ENCODE measurements at places on chromosomes 7 and 10. TPM values are rescaled to one million over a fixed set of nuclear protein-coding genes. Genes with fewer than 3 reads are reported as not detected.

GRCh38 chr10:93815304-93816096 is 57.8 kb downstream of the LGI1 start:
- no peak for DNase-seq
- H3K4me1 ChIP-seq, result no peaks in the 10 kb centered on the region
- no peak overlapping the region for H3K4me3 ChIP-seq

DNA sequence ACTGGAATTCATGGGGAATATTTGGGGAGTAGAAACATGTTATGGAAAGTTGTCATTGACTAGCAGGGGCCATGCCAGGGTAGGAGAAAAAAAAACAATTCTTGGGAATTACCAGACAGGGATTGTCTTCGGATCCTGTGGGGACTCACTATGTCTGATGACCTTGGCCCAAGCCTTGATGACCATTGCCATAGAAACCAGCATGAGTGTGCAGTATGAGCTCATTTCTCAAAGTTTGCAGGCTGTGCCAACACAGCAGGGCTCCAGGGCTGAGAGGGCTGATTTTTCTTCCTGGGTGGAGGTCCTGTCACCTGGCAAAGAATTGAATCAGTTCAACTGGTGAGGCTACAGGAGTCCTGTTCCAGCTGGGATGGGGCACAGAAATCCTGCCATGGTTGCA is 198.3 kb downstream of the ADRA2A start:
- no peak overlapping the region for H3K27ac ChIP-seq
- H3K4me1 ChIP-seq, result no peaks in the 10 kb centered on the region
- no peaks in the 10 kb centered on the region for H3K27me3 ChIP-seq

- no peaks in the 10 kb centered on the region for H3K27me3 ChIP-seq
- no peak overlapping the region for H3K27ac ChIP-seq
- DNase-seq, result no peak
Measured at GRCh38 chr10:79176052-79176501, 107.3 kb downstream of the ZMIZ1 start.

DNA sequence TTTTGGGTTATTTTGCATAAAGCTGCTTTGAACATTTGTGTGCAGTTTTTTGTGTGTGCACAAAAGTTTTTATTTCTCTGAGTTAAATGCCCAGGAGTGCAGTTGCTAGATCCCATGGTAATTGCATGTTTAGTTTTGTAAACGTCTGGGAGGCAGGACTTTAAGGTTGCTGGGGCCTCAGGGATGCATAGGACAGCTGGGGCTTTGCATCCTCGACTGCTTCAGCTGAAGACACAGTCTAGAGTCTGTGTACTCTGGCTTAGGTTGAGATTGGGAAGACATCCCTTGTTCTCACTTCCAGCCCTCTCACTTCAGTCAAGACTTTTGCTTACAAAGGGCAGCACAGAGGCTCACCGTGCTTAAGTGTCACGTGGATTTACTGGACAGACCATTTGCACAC is 94.5 kb upstream of the INSYN2A start:
- H3K4me3 ChIP-seq, result no peak overlapping the region
- no peak overlapping the region for H3K27ac ChIP-seq
- no peaks in the 10 kb centered on the region for H3K36me3 ChIP-seq
- H3K4me1 ChIP-seq, result no peaks in the 10 kb centered on the region
- no peak for DNase-seq

GRCh38 chr7:2614631-2615330 is 17.0 kb upstream of the TTYH3 start:
- DNase-seq, result no peak
- no peak overlapping the region for H3K27ac ChIP-seq
- peaks cover 8% of the 10 kb centered on the region for H3K27me3 ChIP-seq
- H3K4me3 ChIP-seq, result no peak overlapping the region

- peak; percentile 91 for DNase-seq
- H3K27me3 ChIP-seq, result no peaks in the 10 kb centered on the region
Measured at GRCh38 chr7:5425507-5426225, 2.0 kb upstream of the TNRC18 start.

DNA sequence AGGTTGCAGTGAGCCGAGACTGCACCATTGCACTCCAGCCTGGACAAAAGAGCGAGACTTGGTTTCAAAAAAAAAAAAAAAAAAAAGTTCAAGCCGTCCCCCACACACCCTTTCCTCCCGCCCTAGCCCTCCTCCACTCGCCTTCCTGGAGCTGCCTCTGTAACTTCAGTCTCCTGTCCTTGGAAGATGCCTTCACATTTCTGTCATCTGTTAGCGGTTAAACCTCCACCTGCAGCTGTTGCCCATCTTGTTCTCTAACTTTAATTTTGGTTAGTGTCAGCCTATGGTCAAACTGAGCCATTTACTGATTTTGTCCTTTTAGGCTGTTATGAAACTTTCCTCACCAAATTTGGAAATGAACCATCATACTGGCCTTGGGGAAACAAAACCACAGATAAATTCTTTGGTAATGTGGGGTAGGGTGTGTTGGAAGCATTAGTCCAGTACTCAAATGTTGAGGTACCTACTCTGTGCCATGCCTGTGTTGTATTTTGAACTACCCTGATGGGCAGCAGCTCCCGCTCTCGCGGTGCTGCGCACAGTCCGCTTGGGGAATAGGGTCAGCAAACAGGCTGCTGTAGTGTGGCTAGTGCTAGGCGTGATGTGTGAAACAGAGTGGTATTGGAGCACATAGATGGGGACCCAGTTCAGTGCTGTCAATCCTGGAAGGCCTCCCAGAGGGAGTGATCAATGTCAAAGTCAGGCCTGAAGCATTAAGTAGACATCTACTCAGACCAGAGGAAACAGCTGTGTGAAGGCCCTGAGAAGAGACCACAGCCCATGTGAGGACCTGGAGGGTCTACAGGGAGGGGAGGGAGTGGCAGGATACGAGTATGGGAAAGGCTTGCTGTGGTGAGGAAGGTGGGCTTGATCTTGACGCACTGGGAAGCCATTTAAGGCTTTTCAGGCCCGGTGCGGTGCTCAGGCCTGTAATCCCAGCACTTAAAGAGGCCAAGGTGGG is 26.9 kb downstream of the SFXN4 start:
- peaks cover 41% of the 10 kb centered on the region for H3K36me3 ChIP-seq
- no peak overlapping the region for H3K4me3 ChIP-seq
- DNase-seq, result no peak
- H3K27me3 ChIP-seq, result no peaks in the 10 kb centered on the region
- 0 out of 2 replicates have a peak, but pooled peaks cover under 1% of the 10 kb centered on the region for H3K4me1 ChIP-seq

- no peak overlapping the region for H3K4me3 ChIP-seq
- no peaks in the 10 kb centered on the region for H3K4me1 ChIP-seq
- no peak overlapping the region for H3K27ac ChIP-seq
- DNase-seq, result no peak
- H3K27me3 ChIP-seq, result peaks cover 21% of the 10 kb centered on the region
Measured at GRCh38 chr7:117269417-117269816, 53.4 kb downstream of the WNT2 start.

DNA sequence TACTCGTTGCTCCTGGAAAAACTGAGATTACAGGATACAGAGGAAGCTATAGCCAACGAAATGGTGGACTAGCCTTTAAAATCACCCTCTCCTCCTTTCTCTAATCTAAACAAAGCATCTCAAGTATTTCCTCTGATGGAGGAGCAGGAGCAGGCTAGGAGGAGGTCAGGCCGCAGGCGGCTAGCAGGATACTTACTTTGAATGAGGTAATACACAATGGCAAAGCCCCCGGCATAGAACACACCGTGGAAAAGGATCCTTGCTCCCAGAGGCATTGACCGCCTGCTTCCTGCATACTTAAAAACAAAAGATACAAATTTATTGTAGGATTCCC is 64.4 kb downstream of the STK17A start:
- H3K36me3 ChIP-seq, result peaks cover 84% of the 10 kb centered on the region
- no peak for DNase-seq
- H3K4me3 ChIP-seq, result no peak overlapping the region
- H3K27ac ChIP-seq, result no peak overlapping the region

GRCh38 chr7:48742079-48742798 is 182.1 kb upstream of the CDC14C start:
- H3K36me3 ChIP-seq, result no peaks in the 10 kb centered on the region
- H3K27ac ChIP-seq, result no peak overlapping the region
- no peaks in the 10 kb centered on the region for H3K27me3 ChIP-seq
- DNase-seq, result no peak
- H3K4me3 ChIP-seq, result no peak overlapping the region

GRCh38 chr7:148340438-148341280 is 249.9 kb upstream of the C7orf33 start:
- no peak overlapping the region for H3K27ac ChIP-seq
- H3K27me3 ChIP-seq, result peaks cover 41% of the 10 kb centered on the region
- DNase-seq, result no peak
- peaks cover 5% of the 10 kb centered on the region for H3K4me1 ChIP-seq

- H3K4me1 ChIP-seq, result no peaks in the 10 kb centered on the region
- DNase-seq, result no peak
- no peaks in the 10 kb centered on the region for H3K36me3 ChIP-seq
- no peaks in the 10 kb centered on the region for H3K27me3 ChIP-seq
- no peak overlapping the region for H3K4me3 ChIP-seq
- H3K27ac ChIP-seq, result no peak overlapping the region
Measured at GRCh38 chr7:28595801-28596200, 183.5 kb downstream of the CREB5 start.

DNA sequence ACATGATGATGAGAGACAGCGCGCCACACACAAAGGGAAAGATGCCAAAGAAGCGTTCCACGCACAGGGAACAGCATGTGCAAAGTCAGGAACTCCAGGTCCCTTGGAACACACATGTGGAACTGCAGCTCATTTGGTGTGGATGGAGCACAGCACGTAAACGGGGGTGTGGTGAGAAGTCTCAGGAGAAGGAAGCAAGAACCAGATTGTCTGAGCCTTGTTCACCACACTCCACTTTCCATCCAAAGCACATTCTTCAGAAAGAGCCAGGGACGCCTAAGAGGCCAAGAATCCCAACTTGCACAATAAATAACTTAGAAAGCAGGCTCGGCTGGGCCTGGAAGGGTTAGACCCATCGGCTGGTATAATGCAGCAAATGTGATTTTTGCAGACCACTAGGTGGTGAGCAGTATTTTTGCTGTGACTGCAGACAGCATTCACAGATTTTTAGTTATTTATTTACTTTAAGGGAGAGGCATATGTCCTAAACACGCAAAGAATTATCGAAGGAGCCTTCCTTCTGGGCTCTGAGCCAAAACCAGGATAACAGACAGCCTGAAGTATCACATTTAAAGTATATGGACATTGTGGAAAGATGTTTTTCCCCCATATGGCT is 27.9 kb upstream of the ASCC1 start:
- peak overlapping the region; percentile 73 for H3K27ac ChIP-seq
- peaks cover 44% of the 10 kb centered on the region for H3K4me1 ChIP-seq
- no peak overlapping the region for H3K4me3 ChIP-seq
- H3K36me3 ChIP-seq, result no peaks in the 10 kb centered on the region
- DNase-seq, result peak; percentile 82
- H3K27me3 ChIP-seq, result no peaks in the 10 kb centered on the region

DNA sequence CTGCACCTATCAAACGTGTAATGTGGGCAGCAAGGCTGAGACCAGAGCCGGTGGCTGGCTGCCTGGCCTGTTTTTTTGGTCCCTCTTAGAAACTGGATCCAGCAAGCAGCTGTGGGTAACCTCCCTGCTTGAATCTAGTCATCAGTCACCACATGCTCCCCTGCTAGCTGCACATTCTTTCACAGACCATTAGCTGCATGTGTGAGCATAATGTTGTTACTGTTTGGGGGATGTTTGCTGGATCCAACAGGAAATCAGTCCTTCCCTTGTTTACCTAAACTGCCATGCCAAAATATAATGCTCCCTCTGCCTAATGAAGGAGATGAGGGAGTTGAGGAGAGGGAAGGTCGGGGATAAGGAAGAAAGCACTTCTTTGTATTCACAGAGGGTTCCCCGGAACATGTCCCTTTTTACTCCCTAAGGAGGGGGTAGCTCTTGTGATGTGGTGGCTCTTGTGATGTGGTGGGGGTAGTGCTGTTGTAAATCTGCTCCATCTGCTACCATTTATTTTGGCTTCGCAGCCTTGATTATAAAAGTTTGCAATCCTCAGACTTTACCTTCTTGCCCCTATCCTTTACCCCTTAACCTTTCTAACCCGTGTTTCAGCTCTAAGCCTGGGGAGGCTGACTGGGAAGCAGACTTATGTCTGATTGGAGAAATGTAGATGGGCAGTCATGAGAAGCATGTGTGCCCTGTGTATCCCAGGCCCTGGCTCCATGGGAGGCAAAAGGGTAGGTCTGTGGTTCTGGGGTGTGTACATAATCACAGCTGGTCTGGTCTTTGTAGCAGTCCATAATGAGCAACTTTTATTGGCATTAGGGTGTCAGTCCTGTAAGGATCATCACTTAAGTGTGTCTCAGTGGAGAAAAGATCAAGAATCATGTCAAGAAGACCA is 20.8 kb downstream of the LOXL4 start:
- no peak overlapping the region for H3K27ac ChIP-seq
- no peaks in the 10 kb centered on the region for H3K27me3 ChIP-seq
- H3K4me3 ChIP-seq, result no peak overlapping the region
- H3K36me3 ChIP-seq, result peaks cover 22% of the 10 kb centered on the region
- no peak for DNase-seq

- H3K27ac ChIP-seq, result peak overlapping the region; percentile 67
- peaks cover 40% of the 10 kb centered on the region for H3K4me1 ChIP-seq
- peak overlapping the region; percentile 78 for H3K4me3 ChIP-seq
- no peak for DNase-seq
- H3K36me3 ChIP-seq, result no peaks in the 10 kb centered on the region
Measured at GRCh38 chr7:6271060-6271658, 1.3 kb downstream of the CYTH3 start.

DNA sequence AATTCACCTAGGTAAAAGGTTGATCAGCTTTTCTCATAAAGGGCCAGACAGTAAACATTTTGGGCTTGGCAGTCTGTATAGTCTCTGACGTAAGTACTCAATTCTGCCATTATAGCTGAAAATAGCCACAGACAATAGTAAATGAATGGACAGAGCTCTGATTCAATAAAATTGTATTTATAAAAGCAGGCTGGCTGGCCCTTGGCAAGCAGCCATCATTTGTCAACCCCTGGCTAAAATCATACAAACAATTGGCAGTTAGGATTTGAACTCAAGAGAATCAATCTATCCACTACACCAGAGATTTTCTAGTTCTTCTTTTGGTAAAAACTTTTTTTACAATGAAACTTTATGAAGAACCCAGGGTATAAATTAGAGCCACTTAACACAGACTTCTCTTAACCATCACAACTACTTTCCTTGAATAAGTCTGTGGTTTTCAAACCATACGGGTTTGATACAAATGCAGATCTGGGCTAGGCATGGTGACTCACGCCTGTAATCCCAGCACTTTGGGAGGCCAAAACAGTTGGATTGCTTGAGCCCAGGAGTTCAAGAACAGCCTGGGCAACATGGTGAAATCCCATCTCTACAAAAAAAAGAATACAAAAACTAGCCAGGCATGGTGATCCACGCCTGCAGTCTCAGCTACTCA is 124.5 kb downstream of the SLC16A9 start:
- no peaks in the 10 kb centered on the region for H3K27me3 ChIP-seq
- no peak for DNase-seq
- H3K27ac ChIP-seq, result no peak overlapping the region
- no peak overlapping the region for H3K4me3 ChIP-seq

- H3K27ac ChIP-seq, result no peak overlapping the region
- no peaks in the 10 kb centered on the region for H3K4me1 ChIP-seq
Measured at GRCh38 chr7:30549931-30550493, 44.7 kb upstream of the GARS1 start.

The AKR1C3 gene
- polyA plus RNA-seq, result 9.7 TPM

The PHKG1 gene
- 0.45 TPM for polyA plus RNA-seq

The ZNF487 gene
- polyA plus RNA-seq, result 3.7 TPM

The HABP2 gene
- 0.05 TPM for polyA plus RNA-seq

The CABCOCO1 gene
- polyA plus RNA-seq, result not detected

The PGAM2 gene
- not detected for polyA plus RNA-seq

The PAPOLB gene
- polyA plus RNA-seq, result 0.05 TPM

The ENKUR gene
- not detected for polyA plus RNA-seq

The GHRHR gene
- polyA plus RNA-seq, result not detected

The MXI1 gene
- polyA plus RNA-seq, result 13.4 TPM

The GARIN1A gene
- polyA plus RNA-seq, result 0.41 TPM

The OR13A1 gene
- not detected for polyA plus RNA-seq
